ENCODE measurements at places on chromosomes 11 and 22.

DNA sequence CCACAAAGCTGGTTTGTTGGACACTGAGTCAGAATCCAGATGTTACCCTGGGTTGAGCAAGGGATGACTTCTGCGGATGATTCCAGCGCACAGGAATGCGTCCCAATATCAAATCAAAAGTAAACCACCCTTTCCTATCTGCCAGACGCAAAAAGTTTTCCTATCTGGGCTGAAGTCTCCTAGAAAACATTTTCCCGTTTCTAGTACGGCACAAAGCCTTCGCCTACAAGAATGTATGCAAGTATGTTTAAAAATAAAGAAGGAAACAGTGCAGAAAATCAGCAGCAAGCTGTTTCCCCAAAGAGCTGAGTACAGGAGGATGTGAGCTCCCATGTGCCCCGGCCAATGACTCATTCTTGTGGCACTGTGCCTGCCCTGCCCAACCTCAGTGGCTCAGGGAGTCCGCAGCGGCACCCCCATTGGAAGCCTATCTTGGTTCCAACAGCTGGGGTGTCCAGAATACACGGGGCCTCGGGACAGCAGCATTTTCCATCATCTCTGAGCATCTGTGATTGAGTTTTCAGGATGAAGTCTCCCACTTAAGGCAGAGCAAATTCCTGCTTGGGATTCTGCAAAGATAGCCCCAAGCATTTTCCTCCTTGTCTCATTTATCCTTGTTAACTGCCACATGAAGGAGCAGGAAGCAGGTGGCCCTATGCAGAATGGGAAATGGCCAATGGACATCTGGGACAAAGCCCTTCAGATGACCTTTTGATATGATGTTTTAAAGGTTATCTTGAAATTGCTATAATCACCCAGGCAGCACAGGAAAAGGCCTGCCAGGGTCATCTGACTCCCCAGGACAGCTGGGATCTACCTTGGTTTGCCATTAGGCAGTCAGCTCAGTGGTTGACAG is 17.5 kb downstream of the KCNJ5 start:
- DNase-seq = no peak

DNA sequence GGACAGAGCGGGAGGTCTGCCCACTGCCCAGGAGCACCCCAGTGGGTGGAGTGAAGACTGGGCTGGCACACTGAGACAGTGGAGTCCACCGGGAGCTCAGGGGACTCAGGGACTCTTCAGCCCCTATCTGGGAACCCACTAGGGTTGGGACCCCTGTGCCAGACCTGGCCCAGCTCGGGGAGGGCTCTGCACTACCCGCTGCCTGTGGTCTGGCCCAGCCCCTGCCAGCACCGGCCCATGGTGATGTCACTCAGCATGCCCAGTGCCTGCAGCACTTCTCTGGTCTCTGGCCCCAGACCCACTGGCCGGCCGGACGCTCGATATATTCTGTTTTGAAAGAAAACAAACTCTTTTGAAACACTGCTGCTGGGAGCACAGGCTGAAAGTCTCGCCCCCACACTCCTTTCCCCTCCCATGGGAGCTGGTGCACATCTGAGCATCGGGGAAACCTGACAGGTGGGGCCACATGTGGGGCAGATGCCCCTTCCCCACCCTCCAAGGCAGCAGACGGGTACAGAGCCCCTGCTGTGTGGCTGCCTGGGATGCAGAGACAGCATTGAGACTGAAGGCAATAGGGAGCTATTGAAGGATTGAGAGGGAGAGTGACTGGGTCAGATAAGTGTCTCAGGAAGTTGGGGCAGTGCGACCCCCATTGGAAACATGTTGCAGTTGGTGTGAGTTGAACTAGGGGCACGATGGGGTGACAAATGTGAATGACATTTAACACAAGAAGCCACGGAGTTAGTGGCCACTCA is 62.9 kb downstream of the MYEOV start:
- DNase-seq = no peak

DNA sequence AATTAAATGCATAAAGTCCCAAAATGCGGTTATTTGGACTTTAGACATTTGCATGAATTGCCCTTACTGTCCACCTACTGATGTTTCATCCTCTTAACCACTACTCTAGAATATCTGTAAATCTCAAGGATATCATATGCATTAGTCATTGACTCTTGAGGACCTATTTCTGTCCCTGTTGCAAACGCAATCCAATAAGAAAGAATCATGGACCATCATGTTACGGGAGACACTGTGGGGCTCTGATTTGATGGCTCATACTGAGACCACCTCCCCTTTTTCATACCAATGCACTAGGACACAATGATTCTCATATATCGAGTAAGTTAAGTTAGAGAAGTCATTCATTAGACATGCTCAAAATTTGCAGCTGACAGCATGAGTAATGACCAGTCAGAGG is 14.4 kb downstream of the POU2AF2 start:
- no peak for DNase-seq

- DNase-seq = no peak
These were observed 324.7 kb downstream of the ETS1 start for GRCh38 chr11:128262463-128263345.

- DNase-seq = no peak
These were observed 75.6 kb downstream of the ETS1 start for GRCh38 chr11:128511712-128512111.

DNA sequence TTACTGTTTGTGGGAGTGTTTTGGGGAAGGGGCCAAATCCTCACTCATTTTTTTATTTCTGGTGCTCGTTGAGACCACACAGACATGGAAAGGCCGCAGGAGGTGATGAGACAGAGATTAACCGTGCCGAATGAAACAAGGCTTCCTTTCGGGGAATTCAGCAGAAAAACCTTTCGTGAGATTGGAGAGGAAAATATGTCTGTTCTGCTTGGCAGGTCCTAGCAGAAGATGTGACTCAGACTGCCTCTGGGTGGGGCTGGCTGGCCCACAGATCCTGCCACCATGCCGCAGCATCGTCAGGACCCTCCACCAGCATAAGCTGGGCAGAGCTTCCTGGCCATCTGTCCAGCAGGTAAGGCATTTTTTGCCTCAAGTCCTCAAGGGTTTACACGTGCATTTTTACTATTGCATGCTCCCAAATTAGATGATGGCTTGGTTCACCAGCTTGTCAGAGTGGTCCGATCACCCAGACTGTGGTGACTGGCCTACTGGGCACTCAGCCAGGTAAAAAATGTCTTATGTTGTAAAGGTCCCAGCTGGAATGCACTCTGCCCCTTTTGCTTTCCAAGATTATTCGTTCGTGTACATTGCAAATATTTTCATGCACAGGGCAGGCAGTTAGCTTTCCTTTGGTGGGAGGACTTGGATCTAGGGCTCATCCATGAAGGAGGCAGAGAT is 1.5 kb downstream of the DDB2 start:
- DNase-seq = peak; percentile 50

GRCh38 chr11:82560836-82561235 is 172.8 kb downstream of the FAM181B start:
- DNase-seq = no peak

DNA sequence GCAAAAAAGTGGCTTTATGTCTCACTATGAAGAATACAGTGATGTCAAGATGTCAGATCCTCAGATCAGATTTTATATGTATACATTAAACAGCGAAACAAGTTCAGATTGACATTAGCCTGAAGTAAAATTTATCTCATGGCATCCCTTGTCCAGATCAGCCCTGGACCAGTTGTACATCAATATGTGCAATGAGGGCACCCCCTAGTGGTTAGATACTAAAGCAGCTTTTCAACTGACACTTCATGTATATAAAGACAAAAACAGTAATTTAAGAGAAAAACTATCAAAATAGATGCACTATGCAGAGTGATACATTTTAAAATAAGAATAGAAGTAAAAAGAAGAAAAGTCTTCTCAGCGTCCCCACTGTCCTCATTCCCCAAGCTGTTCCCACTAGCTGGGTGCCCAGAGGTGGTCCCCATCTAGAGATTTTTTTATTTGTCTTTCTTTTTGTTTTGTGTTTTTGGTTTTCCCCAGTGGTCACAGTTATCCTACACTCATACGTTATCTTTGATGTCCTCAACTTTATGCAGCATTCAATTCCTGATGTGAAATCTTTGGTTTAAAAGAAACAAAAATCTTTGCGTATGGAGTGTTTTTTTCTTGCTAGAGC is 2193.4 kb upstream of the RAG2 start:
- no peak for DNase-seq

- DNase-seq = no peak
These were observed 810.0 kb downstream of the TBC1D22A start for GRCh38 chr22:47572443-47572842.

DNA sequence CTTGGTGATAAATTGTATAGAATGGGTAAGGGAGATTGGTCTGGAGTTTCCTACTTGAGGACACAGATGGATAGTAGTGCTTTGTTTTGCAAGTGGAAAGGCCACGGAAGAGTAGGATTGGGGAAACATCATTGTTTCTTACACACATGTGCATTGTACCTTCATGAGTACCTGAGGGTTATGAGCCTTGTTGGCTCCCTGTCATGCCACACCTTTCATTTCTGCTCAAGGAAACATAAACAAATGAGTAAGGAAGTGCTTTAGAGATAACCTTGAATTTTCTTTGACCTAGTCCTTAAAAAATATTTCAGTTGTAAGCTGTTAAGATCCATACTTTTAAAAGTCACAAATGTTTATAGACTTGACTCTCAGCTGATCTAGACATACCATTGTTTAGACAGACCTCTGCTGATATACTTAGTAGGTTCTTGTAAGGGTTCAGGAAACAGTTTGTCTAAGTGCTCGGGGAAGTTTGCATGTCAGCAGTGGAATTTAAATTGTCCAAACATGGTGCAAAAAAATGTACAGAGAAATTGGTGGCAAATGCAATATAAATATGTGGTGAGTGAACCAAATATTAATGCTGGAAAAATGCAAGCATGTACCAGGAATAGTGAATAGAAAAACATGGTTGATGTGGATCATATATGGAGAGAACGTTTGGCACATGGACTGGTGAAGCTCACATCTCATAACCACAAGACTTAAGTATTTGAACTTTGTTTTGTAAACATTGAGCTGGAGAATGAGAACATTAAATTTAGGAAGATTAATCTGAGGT is 40.9 kb downstream of the GAS2 start:
- DNase-seq = no peak

Data from stimulated activated CD8-positive, alpha-beta memory T cell treated with anti-CD3 and anti-CD28 coated beads, Interleukin-4, amount 100 ng/mL, for 1 hour (primary cell).